GM13976 (cell line): ENCODE measurements at places on chromosomes 3 and 15.
A peak's percentile ranks its signal among the peaks of the same experiment; 100 is the strongest.

DNA sequence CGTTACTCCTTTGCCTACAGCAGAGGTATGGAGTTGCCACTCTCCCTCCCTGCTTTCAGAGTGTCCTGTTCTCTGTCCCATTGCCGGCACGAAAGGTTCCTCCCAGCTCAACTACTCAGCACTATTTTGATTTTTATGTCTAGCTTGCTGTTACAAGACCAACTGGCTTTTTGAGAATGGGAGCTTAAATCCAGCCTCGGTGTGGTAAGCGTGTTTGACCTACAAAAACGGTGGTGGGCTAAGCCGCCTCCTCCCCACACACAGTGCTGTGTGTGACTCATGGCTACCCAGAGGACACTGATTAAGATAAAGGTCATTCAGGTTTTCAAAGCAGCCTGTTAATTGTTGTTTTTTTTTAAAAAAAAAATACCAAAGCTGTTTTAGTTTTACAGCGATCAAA is 64.5 kb downstream of the LRTM1 start:
- no peak for DNase-seq

GRCh38 chr3:148173851-148174250 is 523.9 kb upstream of the AGTR1 start:
- no peak for DNase-seq

DNA sequence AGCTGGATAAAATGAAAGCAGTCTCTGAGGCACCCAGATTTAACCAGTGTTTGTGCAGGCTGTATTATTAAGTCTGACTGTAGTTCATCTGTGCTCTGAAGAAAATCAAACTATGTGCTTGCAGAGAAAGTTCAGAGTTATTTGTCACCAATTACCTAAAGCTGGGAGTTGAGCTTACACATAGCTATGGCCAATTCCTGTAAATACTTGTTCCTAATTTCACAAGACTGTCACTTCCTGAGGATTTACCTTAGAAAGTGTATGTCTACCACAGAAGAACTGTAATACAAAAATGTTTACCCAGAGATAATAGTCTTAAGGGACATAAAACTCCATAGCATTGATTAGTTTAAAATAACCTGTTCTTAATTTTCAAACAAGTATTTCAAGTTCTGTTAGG is 628.4 kb upstream of the TGFBR2 start:
- DNase-seq = no peak

DNA sequence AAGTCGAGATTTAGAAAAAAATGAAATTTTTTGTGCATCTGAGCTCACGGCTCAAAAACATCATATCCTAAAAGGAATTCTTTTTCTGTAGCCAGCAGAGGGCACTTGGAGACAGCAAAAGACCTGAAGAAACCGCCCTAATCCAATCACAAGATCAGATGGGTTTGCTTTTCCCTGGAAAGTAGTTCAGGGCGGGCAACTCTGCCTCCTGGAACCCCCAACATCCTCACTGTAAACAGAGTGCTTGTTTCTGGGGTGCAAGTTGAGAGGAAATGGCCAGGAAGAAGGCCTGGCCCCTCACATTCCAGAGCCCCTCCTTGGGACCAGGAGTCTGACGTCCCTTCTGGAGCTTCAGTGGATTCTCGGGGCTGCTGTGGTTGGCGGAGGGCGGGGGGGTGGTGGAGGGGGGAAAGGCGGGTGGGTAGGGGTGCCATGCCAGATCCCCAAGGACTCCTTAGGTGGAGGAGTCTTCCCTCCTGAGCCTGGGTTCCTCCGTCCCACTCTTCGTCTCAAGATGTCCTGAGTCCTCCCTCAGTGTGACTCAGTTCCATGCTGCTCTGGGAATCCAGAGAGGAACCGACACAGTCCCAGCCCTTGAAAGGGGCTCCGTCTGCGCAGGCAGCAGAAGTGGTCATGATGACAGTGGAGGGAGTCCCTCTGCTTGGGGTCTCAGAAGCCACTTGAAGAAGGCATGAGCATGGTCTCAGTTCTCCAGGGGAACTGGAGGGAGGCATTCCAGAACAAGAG is 35.9 kb downstream of the CCK start:
- DNase-seq = no peak

DNA sequence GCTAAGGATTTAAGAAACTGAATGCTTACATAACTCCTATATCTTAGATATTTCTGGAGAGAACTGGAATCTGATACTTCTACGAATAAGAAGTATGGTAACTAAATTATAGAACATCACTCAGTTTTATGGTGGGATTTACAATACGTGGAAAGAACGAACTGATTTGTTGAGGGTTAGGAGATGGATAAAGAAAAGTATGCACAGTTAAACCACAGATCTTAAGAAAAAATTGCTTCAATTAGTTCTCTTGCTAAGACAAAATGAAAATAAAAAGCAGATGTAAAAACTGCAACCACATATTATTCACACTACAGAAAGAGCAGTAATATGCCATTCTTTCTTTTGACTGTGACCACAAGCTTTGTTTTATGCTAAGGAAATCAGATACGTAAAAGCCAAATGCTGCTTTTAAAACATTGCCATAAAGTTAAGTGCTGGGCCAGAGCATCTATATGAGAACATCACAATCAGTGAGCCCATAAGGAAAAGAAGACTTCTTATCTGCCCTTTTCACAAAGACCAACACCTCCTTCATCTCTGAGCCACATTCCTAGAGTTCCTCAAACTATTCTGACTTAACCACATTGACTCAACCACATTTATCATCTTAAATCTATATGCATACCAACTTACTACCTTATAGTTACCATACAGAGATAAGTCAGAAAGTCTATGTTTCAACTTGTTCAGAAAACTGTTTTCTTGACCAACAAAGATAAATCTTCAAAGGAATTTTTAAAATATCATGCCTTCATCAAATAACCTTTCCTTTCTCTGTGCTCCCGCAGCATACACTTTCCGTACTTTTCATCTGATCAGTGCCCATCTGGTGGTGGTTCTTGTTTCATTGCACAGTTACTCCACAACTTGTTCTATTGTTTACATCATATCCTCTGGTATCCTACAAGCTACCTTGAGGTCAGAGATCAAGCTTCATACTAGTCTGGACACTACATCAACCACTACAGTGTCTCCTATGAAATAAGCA is 61.7 kb downstream of the FSIP1 start:
- no peak for DNase-seq

GRCh38 chr3:195887670-195888069 is 20.7 kb downstream of the TNK2 start:
- no peak for DNase-seq

GRCh38 chr15:62482785-62483429 is 317.8 kb upstream of the C2CD4B start:
- DNase-seq = peak; percentile 73
